ENCODE measurements at places on chromosomes 5 and 9.
A peak's percentile ranks its signal among the peaks of the same experiment; 100 is the strongest.

- peak; percentile 72 for DNase-seq
These were observed 1.7 kb upstream of the PTPN3 start for GRCh38 chr9:109499631-109500410.

DNA sequence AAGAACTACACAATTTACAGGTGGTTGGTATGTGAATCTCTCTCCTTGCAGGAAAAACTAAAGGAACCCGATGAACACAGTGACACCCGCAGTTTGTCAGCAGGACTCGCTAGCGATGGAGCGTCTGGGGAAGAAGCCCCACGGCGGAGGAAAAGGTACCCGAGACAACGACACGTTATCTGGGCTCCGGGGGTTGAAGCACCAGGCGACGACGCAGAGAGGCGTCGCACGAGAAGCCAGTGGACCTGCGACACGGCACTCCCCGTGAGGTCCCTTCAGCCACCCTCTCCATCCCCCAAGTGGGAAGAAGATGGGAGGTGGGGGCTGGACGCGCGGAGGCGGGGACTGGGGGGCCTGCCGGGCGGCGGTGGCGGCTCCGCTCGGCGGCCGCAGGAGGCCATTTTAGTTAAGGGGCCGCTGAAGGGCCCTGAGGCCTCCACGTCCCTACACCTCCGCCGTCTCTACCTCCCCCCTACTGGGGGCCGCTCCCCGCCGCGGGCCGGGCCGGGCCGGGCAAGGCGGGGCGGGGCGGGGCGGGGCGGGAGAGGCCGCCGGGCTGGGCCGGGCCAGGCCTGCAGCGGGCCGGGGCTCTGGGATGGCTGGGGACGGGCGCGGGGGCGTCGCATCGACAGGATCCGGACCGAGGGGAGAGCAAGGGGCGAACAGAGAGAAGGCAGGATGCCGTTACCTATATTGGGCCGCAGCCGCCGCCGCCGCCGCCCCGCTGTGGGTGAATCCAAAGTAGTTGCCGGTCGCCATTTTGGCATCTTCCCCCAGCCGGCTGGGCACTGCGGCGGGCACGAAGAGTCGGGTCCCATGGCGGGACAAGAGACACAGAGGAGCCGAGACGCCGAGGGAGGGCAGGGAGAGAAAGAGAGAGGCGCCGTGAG is 754 bp downstream of the ZFR start:
- DNase-seq: peak; percentile 62

DNA sequence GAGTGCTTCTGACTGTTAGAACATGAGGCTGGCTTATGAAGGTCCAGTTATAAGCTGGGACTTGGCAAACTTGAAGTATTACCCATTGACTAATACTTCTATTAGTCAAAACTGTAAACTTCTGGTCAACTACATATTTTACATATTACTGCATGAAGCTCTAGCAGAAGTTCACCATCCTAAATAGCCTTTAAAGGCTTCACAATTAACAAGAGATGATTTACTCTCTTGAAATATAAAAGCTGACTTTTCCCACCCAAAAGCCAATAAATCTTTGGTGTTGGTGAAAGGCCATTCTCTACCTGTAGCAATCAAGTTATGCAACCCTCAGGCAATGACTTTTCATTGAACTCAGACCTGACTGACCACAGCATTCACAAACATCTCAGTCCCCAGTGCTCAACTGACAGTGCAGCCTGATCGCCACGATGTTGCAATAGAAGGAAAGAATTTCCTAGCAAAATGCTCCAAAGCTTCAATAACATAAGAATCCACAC is 345.6 kb downstream of the EBF1 start:
- DNase-seq: no peak

- DNase-seq: no peak
These were observed 10.2 kb downstream of the OR2V1 start for GRCh38 chr5:181120761-181121160.

DNA sequence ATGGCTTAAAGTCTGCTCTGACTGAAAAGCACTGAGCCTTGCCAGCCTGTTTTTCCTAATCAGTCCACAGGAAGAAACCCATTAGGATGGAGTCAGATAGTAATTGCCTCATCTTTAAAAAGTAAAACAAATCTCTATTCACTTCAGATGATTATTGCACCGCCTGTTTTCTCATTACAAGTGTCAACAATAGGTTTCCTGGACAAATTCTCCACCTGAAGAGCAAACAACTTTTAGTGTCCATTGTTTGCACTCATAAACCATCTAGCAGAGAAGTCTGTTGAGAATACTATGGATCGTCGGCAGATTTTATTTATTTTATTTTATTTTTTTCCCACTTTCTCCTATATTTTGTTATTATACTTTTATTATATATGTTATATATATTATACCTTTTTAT is 20.3 kb downstream of the C5orf63 start:
- no peak for DNase-seq

GRCh38 chr9:22119522-22120158 is 110.5 kb upstream of the CDKN2B start:
- DNase-seq: no peak

DNA sequence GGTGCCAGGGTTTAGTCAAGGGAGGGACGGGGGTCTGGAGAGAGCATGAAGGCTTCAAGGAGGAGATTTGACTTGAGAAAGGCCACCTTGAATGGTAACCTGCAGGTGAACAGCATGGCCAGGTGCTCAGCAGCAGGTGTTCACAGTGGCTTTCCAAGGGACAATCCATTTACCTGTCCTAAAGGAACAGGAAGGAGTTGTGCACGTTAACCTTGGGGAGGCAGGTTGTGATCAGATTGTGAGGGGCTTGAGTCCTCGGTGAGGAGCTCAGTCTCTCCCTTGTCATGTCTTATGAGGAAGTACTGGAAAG is 120.1 kb upstream of the ERCC6L2 start:
- DNase-seq: no peak

DNA sequence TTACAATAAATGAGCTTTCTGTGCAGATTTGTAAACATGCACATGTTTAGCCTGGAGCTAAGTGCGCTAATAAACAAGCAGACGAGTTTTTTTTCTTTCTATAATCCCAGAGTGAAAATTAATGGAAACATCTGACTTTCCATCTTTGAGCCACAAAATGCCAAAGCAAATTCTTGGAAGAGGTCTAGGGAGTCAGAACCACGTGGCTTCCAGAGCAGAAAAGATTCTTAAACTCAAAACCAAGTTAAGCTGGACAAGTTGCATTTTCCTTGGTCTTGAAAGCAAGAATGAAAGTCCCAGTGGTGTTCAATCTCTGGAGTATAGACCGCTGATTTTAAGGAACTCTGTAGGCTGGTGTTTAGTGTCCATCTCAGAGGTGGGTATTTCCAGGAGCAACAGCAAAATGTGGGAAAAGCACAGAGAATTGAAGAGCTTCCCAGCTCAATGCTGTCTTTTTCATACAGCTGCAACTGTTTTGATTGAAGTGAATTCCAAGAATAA is 71.4 kb downstream of the MYO10 start:
- no peak for DNase-seq

GRCh38 chr5:144203750-144204596 is 33.3 kb downstream of the KCTD16 start:
- DNase-seq: peak; percentile 49

GRCh38 chr5:154829589-154830218 is 20.7 kb downstream of the FAXDC2 start:
- no peak for DNase-seq

DNA sequence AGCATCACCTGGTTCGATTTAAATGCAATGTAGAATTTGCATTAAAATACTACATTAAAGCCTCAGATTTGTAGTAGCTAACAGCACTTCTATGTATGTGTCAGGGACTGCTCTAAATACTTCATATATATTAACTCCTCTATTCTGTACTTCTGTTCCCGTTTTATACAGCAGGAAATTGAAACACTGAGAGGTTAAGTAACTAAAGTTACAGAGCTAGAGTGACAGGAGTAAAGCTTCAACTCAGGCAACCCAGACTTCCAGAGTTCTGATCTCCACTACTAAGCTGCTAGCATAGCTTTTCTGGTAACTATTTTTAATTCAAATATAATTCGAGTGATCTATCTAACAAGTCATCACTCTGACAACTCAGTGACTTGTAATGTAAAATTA is 619 bp upstream of the APC start:
- DNase-seq: no peak

GRCh38 chr5:61167382-61167781 is 5.1 kb upstream of the SMIM15 start:
- DNase-seq: no peak

DNA sequence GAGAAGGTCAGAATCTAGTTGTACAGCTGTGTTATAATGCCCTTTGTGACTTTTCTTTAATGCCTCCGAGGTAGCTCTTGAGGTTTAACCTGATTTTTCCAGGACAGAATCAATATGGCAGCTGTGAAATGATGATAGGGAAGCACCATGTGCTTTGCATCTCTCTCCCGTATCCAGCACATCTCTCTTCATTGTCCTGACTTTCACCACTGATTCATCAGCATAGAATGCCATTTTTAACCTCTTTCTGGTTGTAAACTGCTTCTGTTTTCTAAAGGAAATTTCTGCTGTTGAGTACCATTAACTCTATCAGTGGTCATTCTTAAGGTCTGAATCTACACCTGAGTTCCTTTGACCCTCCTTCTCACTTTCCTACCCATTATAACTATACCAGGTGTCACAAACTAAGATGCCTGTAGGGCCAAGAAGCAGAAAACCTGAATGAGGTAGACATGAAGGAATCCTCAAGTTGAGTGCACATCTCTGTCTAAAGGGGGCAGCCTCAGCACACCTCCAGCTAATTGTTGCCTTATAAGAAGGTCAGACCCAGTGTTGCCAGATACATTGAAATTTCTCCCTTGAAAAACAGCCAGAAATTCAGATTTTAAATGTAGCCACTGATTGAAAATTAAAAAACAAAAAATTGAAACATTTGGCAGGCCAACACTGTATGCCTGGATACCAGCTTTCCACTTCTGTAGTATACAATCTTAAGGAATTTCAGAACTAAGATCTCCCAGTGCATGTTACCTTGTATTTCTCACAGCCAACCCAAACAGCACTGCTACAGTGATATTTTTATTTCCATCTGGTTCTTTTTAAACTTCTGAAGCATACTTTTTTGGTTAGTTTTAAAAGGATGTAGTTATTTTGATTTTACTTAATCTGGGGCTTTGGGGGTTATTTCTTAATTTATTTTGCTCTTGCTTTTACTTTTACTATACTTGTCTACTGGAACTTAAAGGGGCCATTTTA is 35.8 kb upstream of the TLX3 start:
- no peak for DNase-seq

DNA sequence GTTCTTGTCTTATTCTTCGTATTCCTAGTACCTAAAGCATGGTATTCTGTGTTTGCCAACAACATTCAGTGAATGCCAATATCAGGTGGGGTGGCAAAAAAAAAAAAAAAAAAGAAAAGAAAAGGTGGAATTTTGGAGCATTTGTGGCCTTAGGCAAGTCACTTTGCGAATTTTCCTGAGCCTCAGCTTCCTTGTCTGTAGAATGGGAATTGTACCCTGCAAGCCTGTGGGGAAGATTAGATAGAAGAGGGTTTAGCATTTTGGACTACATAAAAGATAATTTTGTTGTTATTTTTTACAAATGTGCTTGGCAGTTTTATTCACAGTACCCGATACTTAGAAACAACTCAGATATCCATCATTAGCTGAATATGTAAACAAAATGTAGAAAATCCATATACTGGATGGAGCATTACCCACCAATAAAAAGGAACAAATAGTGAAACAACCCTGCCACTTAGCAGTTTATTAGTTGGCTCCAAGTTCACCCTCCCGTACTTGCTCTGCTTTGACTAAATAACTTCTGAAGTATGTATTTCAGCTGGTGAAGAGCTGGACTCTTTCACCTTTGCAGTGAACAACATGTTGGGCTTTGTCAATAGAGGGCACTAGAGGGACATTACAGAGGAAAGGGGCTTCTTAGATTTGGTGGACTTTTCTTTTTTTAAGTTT is 13.6 kb downstream of the UBE2D2 start:
- no peak for DNase-seq

DNA sequence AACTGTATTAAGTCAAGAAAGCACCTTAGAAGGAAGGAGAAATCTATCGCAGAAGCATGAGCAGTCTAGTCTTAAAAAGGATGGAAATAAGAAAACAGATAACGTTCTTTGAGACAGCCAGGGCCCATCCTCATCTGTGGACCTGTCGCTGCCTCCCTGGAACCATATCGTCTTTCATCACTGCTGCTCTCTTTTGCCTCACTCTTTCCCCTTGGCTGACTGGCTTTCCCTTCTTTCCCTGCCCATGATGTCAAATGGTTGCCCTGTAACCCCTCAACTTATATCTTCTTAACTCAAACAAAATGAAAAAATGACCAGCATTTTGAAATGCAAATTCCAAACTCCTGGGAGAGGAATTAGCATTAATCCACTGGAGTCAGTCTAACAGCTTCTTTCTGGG is 299.8 kb downstream of the GABRB2 start:
- no peak for DNase-seq

GRCh38 chr9:25397746-25398145 is 280.5 kb downstream of the TUSC1 start:
- no peak for DNase-seq

Data from ecto neural progenitor cell (in vitro differentiated cells).